ENCODE measurements at places on chromosomes 5 and 9.
A peak's percentile ranks its signal among the peaks of the same experiment; 100 is the strongest.

- DNase-seq = peak; percentile 34
Measured at GRCh38 chr5:100430268-100431195, 104.6 kb upstream of the FAM174A start.

DNA sequence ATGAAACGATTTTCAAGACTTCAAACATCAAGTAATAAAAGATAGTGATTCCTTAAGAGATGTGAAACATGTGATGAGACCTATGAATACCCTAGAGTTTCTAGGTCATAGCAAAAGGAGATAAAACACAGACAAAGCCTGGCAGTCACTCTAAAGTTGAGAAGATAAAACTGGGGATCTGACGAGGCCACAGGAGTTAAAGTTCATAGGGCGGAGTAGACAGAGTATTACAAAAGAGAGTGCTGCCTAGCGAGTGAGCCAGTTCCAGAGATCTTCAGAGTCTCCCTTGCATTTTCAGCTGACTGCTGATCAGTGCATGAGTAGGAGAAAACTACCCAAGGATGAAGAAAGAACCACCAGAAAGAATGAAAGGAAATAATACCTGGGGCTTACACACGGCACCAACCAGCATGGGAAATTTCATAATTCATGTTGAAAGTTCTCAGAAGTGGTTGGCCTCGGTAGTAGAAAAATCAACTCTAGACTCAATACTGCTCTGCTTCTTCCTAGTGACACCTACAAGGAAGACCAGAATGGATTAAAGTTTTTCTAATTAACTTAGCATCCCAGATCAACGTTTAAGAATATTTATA, 30.4 kb downstream of the FBXO4 start:
- no peak for DNase-seq

DNA sequence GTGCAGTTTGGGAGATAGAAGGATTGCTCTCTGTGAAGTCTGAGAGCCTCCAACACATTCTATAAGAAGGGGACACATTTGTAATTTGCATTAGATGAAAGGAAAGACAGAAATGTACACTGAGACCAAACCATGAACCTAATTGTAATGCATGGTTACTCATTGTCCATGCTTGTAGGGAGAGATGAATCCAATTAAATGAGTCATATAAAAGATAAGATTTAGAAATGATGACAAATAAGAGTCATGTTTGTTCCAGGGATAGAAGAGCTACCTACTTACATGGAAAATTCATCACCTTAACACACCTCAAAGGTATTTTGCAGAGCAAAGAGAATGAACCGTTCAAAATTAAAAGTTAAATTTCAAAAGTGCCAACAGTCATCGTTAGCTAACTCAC, 85.1 kb downstream of the FBXL7 start:
- DNase-seq = no peak

GRCh38 chr5:19987612-19988361, at the start of gene CDH18:
Gene CDH18, minus strand, starts transcription at chr5:19988200. Its CDS starts 149,214 bp downstream, at chr5:19838986.
- peak; percentile 86 for DNase-seq

DNA sequence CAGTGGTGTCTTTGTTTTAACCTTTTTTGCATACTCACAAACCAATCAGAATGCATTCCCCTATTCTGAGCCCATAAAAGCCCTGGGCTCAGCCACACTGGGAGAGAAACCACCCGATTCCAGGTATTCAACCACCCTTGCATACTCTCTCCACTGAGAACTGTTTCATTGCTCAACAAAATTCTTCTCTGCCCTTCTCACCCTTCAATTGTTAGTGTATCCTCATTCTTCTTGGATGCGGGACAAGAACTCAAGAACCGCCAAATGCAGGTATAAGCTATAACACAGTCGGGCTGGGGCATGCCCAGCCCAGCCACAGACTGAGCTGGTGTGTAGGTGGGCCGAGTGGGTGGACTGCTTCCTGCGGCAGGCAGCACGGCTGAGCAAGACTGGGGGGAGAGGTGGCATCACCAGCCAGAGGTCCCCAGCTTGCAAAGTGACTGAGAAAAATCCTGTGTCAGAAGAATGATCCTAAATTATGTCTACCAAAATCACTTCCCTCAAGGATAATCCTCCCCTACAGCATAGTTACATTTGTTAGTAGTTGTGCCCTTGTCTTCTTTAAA, 141.0 kb downstream of the SSBP2 start:
- DNase-seq = no peak

GRCh38 chr5:96595300-96596090, 66.7 kb upstream of the CAST start:
- no peak for DNase-seq
